CD4-positive, alpha-beta T cell treated with Interleukin-10 for 1 hour (primary cell): ENCODE measurements at places on chromosomes 7 and 10.
A peak's percentile ranks its signal among the peaks of the same experiment; 100 is the strongest.

DNA sequence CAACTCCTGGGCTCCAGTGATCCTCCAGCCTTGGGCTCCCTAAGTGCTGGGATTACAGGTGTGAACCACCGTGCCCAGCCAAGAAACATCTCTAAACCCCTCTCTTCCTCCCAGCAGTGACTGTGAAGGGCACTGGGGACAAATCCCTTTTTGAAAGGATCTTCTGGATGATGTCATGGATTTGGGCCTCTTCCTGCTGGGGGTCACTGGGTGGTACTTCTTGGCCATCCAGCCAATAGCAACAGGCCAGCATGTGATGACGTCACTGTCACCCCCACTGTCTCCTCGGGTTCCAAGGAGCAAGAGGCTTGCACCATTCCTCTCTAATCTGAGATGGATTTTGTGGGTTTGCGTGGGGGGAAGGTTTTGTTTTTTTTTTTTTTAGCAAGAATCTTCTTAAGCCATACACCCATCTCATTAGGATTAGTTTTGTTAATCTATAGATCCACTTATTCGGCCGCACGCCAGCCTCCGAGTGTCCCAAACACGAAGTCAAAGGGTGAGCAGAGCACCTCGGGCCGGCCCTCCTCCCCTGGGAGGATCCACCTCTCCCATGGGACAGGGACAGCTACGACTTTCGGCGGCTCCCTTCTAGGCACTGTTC lies 29.4 kb upstream of the TNRC18 start:
- no peak for DNase-seq

DNA sequence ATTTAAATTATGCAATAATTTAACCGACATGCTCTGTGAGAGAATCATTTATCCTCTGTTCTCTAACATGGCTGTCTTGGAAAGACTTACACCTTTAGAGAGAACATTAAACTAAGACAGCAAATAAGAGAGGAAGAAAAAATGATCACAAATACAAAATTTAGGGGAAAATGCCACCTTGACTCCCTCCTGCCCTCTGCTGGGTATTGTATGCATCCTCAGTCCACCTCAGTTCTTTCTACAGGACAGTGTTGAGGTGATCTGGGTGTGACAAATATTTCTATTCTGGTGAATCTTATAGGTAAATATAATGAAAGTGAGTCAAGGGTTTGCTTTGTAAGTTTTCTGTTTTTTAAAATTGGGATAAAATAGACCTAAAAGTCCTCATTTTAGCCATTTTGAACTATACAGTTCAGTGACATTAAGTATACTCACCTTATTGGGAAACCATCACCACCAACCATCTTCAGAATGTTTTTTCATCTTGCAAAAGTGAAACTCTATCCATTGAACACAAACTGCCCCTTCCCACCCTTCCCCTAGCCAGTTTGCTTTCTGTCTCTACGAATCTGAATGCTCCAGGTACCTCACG lies 61.5 kb upstream of the ELMO1 start:
- peak; percentile 35 for DNase-seq

- DNase-seq, result peak; percentile 54
These were observed 4.4 kb downstream of the BAG3 start for GRCh38 chr10:119655566-119656001.

GRCh38 chr7:27142580-27143022 lies 880 bp downstream of the HOXA5 start:
- DNase-seq, result no peak

GRCh38 chr7:24851786-24852185 lies 94.5 kb upstream of the GSDME start:
- DNase-seq, result no peak

DNA sequence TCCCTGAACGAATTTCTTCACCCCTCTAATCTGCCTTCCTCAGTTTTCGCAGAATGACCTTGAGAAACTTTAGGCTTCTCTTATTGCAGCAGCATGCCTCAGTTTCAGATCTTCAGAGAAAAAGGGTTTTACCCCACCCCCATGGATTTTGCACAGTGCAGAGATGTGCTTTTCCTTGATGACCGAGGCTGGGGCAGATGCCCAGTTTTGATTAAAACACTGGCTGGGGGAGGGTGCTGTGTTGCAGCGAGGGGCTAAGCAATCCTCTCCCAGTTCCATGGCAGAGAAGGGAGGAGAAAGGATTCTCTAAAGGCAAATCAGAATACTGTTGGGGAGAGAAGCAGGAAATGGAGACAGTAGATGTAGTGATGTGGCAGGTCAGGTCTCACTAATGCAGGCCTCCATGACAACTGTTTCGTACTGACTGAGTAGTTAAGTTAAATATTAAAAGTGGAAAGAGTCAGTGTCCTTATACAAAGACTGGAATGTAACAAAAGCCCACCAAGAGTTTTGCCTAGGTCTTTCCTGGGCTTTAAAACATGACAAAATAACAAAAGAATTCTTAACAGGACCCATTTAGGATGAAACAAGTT lies 50.8 kb upstream of the PDZD8 start:
- no peak for DNase-seq

DNA sequence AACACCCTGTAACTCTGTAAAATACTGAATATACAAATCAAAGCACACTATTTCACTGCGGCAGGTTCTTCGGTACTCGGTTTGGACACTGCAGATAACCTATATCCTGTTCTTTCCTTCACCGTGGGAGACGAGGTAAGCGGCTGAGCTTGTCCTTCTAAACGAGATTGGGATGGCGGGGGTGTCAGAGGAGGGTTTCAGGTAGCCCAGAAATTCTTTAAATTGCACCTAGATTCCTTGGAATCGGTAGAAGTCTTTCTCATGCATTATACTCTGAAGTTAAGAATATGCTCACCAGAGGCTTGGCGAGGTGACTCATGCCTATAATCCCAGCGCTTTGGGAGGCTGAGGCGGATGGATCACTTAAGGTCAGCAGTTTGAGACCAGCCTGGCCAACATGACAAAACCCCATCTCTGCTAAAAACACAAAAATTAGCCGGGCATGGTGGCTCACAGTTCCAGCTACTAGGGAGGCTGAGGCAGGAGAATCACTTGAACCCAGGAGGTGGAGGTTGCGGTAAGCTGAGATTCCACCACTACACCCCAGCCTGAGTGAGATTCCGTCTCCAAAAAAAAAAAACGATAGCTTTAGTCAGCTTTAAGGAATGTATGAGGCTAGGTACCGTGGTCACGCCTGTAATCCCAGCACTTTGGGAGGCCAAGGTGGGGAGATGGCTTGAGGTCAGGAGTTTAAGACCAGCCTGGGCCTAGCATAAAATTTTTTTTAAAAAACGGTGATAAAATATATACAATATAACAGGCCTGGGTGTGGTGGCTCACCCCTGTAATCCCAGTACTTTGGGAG lies 10.1 kb upstream of the LAT2 start:
- no peak for DNase-seq

GRCh38 chr10:116741391-116742351 lies 695 bp downstream of the HSPA12A start:
- no peak for DNase-seq

- DNase-seq, result no peak
These were observed 161.1 kb downstream of the PAXIP1 start for GRCh38 chr7:154841731-154842331.

DNA sequence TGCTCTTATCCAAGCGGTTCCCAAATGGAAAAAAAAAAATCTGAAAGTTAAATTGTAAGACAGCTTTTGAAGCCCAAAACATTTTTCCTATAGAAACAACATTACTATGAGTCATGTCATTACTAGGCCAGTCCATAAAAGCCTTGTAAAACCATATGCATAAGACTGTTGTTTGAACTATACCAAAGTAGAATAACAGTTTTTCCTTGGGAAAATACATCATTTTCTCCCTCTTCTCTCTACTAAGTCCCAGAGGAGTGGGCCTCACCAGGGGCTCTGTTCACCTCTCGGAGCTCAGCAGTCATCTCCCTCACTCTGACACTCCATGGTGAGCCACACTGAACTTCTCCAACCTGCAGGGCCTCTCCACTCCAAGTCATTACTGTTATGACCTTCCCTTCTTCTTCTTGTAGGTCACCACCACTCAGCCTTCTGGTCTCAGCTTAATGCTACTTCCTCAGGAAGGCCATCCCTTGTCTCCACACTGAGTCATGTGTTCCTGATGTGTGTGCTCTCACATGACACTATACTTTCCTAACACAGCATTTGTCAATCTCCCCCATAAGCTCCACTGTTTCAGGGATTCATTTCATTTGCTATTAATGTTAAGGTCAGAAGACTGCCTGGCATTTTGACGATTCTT lies 32.5 kb downstream of the ZNF438 start:
- DNase-seq, result peak; percentile 12

GRCh38 chr7:77580762-77581350 lies 43.8 kb downstream of the PTPN12 start:
- DNase-seq, result no peak

DNA sequence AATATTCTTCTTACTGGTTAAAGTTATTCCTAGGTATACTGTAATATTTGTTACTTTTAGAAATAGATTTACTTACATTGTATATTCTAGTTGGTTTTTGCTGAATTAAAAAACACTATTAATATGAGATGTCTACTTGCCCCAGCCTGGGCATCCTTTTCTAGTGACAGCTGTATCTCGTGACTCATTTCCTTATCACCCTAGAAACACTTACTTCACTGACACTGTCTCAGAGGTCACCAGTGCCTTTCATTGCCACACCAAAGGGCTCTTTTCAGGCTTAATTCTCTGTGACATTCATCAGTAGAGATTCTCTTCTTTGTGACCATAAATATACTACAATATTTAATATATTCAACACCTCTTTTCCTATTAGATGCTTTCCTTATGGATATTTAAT lies 194.7 kb downstream of the GALNT17 start:
- no peak for DNase-seq

- DNase-seq, result peak; percentile 68
These were observed 11.8 kb downstream of the NT5C3A start for GRCh38 chr7:33050535-33051318.

GRCh38 chr7:2791390-2791789 lies 52.7 kb downstream of the GNA12 start:
- DNase-seq, result no peak

GRCh38 chr7:108067844-108068243 lies 62.3 kb downstream of the LAMB4 start:
- no peak for DNase-seq

GRCh38 chr7:27921081-27921836 lies 181.3 kb downstream of the TAX1BP1 start:
- DNase-seq, result peak; percentile 49

DNA sequence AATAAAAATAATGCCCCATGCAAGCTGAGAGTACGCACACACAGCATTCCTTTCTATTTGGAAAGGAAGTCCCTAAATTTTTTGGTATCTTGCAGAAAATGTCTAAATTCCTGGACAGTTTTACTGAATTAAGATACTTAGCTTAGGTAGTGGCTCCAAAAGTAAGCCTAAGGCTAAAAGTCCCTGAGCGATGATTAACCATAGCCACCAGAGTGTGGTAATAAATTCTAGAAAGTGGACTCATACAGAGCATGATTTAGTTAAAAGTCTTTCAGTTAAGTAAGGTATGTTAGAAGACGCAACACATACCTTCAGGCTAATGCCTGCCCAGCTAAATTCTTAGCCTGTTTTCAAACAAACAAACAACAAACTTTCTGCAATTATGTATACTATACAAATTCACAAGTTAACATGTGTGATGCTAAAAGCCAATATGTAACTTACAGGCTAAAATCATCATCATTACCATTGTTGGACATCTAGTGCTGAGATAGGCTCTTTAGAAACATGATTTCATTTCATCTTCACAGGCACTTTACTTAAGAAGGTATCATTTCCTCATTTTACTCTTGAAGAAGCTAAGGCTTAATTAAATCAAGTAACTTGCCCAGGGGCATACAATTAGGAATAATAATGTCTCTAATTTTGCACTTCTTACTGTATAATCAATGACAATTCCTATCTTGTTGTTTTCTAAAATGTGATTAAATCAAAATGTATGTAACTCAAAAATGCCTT lies 261.4 kb upstream of the YAE1 start:
- no peak for DNase-seq

- no peak for DNase-seq
These were observed 49.8 kb upstream of the FAM171A1 start for GRCh38 chr10:15420858-15421257.

- DNase-seq, result no peak
These were observed 105.4 kb upstream of the ABCB5 start for GRCh38 chr7:20509892-20510572.

DNA sequence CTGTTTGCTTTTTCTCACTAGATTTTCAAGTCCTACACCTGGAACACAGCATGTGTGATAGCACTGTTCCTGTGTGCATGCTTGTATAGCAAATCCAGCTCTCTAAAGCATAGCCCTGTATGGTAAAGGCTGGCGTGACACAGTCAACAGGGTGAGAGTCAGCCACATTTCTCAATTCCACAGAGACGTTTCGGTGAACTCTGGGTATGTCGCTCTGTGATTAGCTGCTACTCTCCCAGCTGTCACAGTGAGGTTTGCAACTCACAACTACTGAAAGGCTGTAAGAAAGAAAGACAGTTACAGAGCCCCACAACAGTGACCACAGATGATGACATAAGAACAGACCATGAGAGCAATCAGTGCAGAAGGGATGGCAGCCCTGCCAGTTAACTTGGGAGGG lies 170.6 kb upstream of the IMMP2L start:
- no peak for DNase-seq

DNA sequence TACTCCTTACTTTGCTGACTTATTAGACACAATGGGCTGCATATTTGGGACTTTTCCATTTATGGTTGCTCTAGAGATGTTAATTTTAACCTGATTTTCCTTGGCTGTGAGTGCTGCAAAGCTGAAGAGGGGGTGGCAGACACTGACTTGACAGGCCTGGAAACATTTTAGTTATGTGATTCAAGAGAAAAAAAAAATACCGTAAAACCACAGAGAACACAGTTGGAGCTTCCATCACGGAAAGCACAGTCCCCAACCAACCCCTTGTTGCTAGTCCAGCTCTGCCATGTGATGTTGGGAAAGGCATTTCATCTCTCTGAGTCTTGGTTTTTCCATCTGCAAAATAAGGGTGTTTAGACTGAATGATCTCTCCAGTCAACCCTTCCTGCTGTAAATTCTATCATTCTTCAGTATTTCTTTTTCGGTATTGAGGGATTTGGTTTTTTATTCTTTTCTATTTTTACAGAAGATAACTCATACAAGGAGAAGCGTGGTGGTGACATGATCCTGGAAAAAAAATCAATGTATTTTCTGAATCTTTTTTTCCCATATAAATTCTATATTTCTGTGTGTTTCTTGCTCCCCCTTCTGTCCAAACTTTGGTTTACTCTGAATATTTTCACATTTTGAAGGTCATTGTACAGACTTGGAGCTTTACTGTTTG lies 246.1 kb downstream of the REEP3 start:
- no peak for DNase-seq

DNA sequence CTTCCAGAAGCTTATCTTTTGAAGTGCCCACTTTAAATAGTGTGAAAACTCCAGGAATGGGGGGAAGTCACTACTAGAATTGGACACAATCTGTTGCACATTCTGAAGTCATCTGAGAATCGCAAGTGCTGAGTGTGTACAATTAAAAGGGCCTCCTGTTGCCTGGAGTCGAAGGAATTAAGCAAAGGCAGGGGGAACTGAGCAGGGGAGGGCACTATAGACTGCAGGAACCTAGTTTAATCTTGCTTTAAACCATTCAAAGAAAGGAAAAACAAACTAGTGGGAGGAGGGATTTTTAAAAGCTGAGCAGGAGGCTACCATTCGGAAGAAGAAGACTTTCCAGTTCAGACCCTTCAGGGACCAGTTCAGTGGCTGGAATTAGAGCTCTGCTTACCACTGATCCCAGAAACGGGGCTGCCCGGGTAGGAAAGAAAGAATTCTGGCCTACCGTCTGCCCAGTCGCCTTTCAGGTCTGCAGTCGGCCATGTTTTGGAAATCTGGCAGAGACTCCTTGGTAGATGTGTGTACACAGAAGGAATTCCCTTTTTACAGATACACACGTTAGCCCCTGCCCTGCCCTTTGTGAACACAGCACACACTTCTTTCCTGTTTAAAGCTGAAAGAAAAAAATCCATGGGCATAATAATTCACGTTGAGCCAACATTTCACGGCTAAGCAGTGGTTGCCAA lies 610.6 kb upstream of the FOXK1 start:
- no peak for DNase-seq
